ENCODE measurements at places on chromosomes 12 and 14. TPM values are rescaled to one million over a fixed set of nuclear protein-coding genes. Genes with fewer than 3 reads are reported as not detected.
A peak's percentile ranks its signal among the peaks of the same experiment; 100 is the strongest.

TROAP gene
- total RNA-seq = 2.5 TPM

GDF3 gene
- not detected for total RNA-seq

CLEC4C gene
- total RNA-seq = not detected

ESPL1 gene
- 0.72 TPM for total RNA-seq

DNA sequence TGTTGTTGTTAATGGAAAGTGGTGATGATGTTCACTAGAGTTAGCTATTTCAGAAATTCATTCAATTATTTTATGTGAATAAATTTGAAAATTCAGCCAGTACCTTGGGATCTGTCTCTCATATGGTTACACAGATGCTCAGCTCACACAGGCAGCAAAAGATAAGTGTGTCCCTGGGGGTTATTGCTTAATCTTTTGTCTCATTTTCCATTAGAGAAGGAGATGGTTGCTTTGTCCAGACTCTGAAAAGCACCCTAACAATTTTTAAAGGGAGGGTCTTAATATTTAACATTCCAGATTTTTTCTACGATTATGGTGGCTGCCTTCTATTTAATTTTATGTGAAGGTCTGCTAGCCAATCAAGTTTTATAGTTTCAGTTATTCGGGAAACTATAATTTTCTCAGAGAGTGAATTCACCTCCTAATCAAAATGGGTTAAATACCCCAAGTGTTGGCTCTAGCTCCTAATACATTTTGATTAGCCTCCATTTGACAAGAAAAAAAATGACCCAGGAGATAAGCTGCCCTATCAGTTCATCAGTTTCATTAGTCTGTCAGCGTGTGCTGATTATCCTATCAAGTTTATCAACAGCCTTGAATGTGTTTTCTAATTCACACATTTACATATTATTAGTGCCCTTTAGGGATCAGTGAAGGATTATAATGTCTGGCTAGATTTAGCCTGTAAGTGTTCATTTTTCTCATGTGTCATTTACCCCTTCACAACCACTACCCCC lies 282.1 kb downstream of the TMTC2 start:
- H3K4me3 ChIP-seq = no peak overlapping the region
- H3K36me3 ChIP-seq = no peaks in the 10 kb centered on the region
- DNase-seq = no peak
- H3K4me1 ChIP-seq = no peaks in the 10 kb centered on the region

DNA sequence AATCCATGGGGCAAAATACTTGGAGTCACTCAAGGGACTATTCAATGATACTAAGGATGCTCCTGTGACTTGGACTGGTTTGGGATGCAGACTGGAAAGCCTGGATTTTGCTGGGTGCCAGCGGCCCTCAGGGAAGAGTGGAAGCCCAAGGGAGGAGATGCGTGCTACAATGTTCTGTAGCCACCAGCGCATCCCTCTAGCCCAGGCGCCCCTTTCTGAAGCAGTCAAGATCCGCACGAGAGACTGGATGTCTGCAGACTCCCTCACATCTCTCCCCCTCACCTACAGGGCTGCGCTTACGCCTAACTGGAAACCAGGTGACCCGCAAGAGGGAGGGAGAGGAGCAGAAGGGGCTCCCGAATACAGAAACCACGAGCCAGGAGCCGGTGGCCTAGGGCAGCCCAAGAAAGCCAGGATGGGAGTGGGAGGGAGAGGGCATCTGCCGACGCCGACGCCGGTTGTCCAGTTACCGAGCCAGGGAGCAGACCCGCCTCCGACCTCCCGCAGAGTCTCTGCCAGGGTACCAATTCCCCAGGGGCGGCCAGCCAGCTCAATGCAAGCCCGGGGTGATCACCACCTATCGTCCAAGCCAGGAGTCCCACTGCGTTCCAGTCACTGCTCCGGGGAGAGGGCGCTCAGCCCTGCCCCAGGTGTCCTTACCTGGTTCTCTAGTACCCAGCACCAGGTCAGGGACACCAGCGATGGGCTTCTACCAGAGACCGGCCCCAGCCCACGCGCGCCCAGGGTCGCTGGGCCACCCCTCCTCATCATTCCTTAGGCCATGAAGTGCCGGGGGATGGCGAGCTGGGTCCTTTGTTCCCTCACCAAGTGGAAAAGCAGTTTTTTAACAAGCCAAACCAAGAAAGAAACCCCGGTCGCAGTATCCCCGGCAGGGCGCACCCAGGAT lies 1.2 kb downstream of the NTN4 start:
- H3K4me1 ChIP-seq = peaks cover 26% of the 10 kb centered on the region
- peak overlapping the region; percentile 91 for H3K4me3 ChIP-seq
- peak overlapping the region; percentile 91 for H3K27ac ChIP-seq
- peak; percentile 58 for DNase-seq

DNA sequence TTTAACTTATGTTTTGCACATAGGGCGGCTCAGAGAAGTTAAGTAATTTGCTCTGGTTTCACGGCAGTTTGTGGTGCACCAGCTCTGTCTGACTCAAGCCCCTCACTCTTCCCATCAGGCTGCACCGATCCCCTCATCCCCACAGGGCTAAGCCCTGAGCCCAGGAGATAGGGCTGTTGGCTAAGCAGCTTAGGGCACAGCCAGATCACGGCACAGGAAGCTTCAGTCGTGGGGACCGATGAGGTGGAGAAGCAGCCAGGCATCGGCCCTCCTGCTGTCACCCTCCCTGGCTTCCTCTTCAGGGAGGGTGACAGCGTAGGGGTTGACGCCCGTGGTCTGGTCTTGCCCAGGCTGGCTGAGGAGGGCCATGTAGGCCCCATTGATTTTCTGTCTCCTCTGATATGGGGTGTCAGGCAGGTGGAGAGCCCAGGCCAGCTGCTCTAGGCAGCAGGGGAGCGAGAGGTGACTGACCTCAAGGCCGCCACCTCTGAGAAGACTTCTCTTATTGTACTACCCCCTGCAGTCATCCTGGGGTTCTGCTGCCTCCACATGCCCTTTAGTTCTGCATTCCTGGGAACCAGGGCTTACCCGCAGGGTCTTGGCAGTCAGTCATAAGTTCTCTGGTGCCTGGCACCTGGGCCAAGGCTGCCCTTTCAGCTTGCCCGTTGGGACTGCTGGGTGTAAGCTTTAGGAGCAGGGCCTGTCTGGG lies 166.4 kb downstream of the TSPAN9 start:
- H3K27ac ChIP-seq = no peak overlapping the region
- no peaks in the 10 kb centered on the region for H3K36me3 ChIP-seq
- H3K27me3 ChIP-seq = no peaks in the 10 kb centered on the region
- no peaks in the 10 kb centered on the region for H3K4me1 ChIP-seq
- H3K4me3 ChIP-seq = no peak overlapping the region

DNA sequence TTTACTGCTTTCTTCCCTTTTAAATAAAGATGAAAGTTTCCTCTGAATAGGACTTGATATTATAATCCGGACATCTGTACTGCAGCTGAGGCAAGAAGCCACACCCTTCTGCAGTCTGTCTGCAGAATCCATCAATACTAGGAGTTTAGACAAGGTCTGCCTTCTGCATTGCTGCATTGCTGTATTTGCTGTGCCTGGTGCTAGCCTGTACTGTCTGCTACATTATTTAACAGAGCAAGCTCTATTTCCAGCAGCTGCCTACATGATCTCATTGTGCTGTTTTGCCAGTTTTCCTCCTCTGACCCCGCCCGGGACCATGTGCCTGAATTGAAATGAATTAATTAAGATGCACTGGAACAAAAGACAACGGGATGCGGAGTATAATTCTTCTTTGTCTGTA lies 1.7 kb downstream of the TUBA1A start:
- peak; percentile 70 for DNase-seq
- H3K4me3 ChIP-seq = peak overlapping the region; percentile 85
- H3K36me3 ChIP-seq = peaks cover 21% of the 10 kb centered on the region

DNA sequence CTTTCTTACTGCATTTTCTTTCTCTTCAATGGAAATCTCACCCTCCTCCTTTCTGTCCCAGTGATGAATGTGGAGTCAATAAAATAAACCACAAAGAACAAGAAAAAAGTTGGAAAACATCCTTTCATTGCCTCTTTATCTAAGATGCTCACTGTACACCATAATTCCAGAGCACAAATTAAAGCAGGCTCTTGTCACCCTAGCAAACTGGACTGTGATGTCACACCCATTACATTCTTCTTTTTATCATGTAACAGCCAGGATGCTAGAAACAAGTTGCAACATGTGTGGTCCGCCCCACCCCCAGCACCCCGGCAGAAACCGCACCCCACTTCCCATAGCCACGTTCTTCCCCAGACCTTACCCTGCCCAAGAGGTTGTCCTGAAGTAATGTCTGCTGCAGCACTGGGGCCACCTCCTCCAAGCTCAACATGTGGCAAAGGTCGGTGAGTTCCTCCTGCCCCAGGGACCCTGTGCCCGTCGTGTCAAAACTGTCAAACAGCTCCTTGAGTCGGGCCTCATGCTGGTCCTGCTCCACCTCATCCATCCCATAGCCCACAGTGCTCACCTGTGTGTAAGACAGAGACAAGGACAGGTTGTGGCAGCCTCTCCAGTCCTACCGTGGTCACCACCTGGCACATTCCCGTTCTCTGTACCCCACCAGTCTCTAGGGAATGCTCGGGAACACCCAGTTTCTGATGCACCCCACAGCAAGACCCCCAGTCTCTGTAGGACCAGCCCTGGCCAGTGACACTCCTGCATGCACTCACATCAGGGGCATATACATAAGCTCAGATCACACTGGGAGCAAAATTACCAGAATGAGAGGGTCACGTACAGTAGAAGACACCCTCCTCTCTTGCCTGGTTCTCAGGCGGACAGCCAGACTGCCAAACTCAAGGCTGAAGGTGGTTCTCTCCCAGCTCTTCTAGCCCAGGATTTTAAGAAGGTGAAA lies 9.2 kb downstream of the NIN start:
- H3K27me3 ChIP-seq = no peaks in the 10 kb centered on the region
- H3K27ac ChIP-seq = no peak overlapping the region
- peaks cover 14% of the 10 kb centered on the region for H3K4me1 ChIP-seq
- peaks cover 17% of the 10 kb centered on the region for H3K36me3 ChIP-seq

GRCh38 chr12:11967376-11968047 lies 103.2 kb upstream of the BCL2L14 start:
- no peaks in the 10 kb centered on the region for H3K36me3 ChIP-seq
- no peak overlapping the region for H3K4me3 ChIP-seq
- no peak overlapping the region for H3K27ac ChIP-seq
- no peaks in the 10 kb centered on the region for H3K4me1 ChIP-seq

DNA sequence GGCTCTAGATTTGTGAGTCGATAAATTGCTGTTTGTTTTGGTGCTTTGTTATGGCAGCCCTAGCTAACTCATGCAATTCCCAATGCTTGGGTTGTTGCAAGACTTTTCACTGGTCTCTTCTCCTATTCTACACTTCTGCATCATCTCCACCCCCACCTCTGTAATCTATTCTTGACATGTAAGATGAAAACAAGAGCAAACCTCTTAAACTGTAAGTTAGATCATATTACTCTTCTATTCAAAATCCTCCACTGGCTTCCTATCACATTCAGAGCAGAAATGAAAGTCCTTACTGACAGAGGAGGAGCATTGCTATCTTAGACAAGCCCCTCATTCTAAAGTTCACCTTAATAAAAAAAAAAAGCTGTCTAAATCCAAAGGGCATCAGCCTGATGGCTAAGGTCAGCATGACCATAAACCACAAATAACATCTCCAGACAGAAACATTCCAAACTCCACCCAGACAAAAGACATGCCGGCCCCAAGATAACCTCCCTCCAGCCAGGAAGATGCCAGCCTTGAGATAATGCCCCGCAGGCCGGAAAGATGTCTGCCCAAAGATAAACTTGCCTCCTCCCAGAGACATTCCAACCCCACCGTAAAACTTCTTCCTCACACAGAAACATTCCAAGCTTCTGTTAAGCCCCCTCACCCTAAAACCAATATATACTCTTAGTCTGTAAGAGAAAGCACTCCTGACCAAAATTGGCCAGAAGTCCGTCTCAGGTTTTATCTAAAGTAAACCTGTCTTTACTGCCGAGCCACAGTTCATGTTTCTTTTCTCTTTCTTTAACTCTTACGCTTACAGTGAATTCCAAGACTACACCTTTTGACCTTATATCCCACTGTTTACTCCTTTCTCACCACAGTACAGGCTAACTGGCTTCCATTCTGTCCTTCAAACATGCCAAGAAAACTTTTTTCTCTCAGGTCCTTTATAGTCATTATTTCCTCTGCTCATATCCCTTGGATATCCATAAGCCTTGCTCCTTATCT lies 308.9 kb downstream of the KCNH5 start:
- H3K27me3 ChIP-seq = no peaks in the 10 kb centered on the region
- H3K36me3 ChIP-seq = no peaks in the 10 kb centered on the region
- no peaks in the 10 kb centered on the region for H3K4me1 ChIP-seq
- H3K4me3 ChIP-seq = no peak overlapping the region
- H3K27ac ChIP-seq = no peak overlapping the region

DNA sequence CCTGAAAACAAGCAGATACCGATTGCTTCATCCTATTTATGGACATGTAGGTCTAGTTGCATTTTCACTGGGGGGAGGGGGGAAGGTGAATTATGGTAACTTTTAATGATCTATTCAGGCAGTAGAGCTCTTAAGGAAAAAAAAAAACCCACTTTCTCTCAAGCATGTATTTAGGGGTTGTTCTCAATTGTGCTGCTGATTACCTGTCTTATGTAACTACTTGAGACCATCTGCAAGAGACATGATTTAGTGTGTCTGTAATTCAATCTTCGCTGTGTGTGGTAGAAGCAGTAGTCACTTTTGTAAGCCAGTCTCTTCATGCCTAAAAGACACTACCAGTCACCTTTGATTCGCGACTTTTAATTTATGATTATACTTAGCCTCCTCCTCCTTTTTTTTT lies 8.9 kb downstream of the CALM1 start:
- peaks cover 16% of the 10 kb centered on the region for H3K4me1 ChIP-seq
- H3K27ac ChIP-seq = no peak overlapping the region
- H3K27me3 ChIP-seq = no peaks in the 10 kb centered on the region
- DNase-seq = no peak

GRCh38 chr14:76432827-76433752 lies 57.2 kb downstream of the ESRRB start:
- H3K27ac ChIP-seq = no peak overlapping the region
- H3K4me3 ChIP-seq = no peak overlapping the region
- H3K27me3 ChIP-seq = no peaks in the 10 kb centered on the region
- no peak for DNase-seq
- no peaks in the 10 kb centered on the region for H3K4me1 ChIP-seq

- H3K27me3 ChIP-seq = no peaks in the 10 kb centered on the region
- H3K4me3 ChIP-seq = no peak overlapping the region
- no peaks in the 10 kb centered on the region for H3K4me1 ChIP-seq
These were observed 239.7 kb downstream of the SSPN start for GRCh38 chr12:26435069-26435404.

- H3K36me3 ChIP-seq = peaks cover 12% of the 10 kb centered on the region
- DNase-seq = no peak
- H3K27ac ChIP-seq = no peak overlapping the region
- H3K4me1 ChIP-seq = no peaks in the 10 kb centered on the region
These were observed 120.7 kb downstream of the HECTD4 start for GRCh38 chr12:112261559-112261958.

DNA sequence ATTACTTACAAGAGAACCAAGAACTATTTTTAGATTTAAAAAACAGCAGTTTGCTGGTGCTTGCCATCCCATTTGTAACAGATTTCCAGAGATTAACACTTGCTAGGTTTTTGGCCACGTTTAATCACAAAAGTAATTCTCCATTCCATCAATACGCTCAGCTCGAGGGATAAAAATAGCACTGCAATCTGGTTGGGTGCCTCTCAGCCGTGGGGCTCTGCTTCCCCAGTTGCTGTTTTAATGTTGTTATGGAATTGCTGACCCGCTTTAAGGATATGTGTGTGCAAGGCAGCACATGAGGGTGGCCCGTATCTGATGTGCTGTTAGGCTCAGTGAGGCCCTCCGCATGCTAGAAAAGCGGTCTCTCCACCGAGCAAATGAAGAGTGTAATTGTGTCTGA lies 222.2 kb upstream of the TMEM260 start:
- no peak for DNase-seq
- H3K27ac ChIP-seq = no peak overlapping the region
- no peak overlapping the region for H3K4me3 ChIP-seq
- H3K36me3 ChIP-seq = no peaks in the 10 kb centered on the region
- H3K4me1 ChIP-seq = no peaks in the 10 kb centered on the region
- H3K27me3 ChIP-seq = no peaks in the 10 kb centered on the region
